Vagina (tissue), 2 donors: ENCODE measurements at places on chromosomes 6 and 20. TPM values are rescaled to one million over a fixed set of nuclear protein-coding genes. Genes with fewer than 3 reads are reported as not detected.
A peak's percentile ranks its signal among the peaks of the same experiment; 100 is the strongest.

DNA sequence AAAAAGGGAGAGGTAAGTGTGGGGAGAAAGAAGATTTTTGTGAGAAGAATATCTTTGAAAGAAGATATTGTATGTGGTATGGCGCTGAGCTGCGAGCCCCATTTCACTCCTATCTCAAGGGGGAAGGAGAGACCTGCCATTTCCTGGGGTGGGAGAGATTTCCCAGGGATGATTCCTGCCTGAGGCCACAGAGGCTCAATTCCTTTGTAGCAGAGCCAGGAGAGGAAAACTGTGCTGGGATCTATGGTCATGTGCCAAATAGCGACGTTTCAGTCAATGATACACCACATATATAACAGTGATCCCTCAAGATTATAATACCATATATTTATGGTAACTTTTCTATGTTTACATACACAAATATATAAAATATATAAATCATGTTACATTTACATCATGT lies 28.9 kb downstream of the TCF21 start:
- no peak overlapping the region for H3K4me3 ChIP-seq
- no peak for DNase-seq
- H3K27me3 ChIP-seq = no peaks in the 10 kb centered on the region
- no peak overlapping the region for H3K27ac ChIP-seq

GRCh38 chr6:38445336-38445735 lies 194.4 kb downstream of the BTBD9 start:
- DNase-seq = no peak
- no peak overlapping the region for H3K4me3 ChIP-seq
- H3K27me3 ChIP-seq = no peaks in the 10 kb centered on the region
- H3K27ac ChIP-seq = no peak overlapping the region
- no peaks in the 10 kb centered on the region for H3K4me1 ChIP-seq
- H3K36me3 ChIP-seq = no peaks in the 10 kb centered on the region

DNA sequence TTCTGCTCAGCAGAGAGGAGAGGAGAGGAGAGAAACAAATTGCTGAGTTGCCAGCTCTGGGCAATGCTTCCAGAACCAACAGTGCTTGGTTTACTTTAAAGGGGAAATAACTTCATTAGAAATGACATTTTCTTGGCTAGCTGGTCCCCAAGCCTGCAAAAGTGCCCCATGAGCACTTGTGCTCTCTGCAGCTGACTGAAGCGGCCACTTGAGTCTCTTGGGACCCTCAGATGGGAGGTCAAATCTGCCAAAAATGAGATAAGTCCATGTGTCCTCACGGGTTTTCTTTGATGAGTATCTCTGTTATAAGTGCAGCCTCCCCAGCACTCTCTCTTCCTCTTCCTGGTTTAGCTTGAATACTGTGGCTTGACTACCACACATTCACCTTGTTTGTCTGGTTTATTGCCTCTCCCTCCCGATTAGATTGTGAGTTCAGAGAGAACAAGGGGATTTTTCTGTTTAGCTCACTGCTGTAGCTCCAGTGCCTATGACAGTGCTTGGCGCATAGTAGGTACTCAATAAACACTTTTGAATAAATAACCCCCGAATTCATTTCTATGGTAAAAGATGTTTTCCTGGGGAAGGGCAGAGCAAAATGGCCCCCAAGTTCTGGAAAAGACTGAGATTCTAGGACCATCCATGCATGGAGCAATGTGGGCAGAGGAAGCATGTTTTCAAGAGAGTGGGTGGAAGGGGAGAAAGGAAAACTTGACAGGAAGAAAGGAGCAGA lies 7.0 kb upstream of the RIN2 start:
- H3K4me1 ChIP-seq = peaks cover 18% of the 10 kb centered on the region
- no peak overlapping the region for H3K27ac ChIP-seq
- no peaks in the 10 kb centered on the region for H3K36me3 ChIP-seq
- peak; percentile 34 for DNase-seq
- H3K27me3 ChIP-seq = no peaks in the 10 kb centered on the region

DNA sequence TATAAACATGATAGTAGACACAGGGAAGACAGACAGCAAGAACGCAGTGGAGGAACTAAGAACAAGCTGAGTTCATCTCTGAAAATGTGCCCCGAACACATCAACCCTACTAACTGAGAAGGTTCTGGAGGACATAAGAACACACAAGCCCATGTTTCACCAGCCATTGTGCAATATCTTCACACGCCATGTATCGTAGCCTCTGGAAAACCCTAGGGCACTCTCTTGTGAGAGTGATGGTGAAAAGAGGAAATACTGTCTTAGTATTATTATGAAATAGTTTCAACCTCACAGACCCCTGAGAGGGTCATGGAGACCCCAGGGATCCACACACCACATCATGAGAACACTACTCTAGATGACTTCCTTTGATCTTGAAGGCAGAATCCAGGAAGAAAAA lies 26.1 kb upstream of the FOXF2 start:
- no peaks in the 10 kb centered on the region for H3K36me3 ChIP-seq
- no peaks in the 10 kb centered on the region for H3K27me3 ChIP-seq
- DNase-seq = no peak
- H3K4me1 ChIP-seq = no peaks in the 10 kb centered on the region
- no peak overlapping the region for H3K4me3 ChIP-seq

DNA sequence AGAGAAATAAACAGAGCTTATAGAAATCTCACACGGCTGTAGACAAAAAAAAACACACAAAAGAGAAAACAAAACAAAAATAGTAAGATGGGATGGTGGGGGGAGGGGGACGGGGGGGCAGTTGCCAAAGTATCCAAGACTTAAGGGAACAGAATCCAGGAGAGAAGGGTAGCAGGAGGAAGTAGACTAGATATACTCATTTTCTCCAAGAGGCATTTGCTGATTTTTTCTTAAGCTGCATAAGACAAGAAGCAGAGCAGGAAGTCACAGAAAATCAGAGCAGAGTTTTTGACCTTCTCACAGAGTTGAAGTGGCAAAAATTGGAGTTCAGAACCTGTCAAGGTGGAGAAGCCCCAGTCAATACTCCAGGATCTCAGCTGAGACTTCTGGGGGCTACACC lies 237.7 kb downstream of the HIVEP2 start:
- no peak for DNase-seq
- H3K27ac ChIP-seq = no peak overlapping the region
- H3K36me3 ChIP-seq = no peaks in the 10 kb centered on the region
- no peaks in the 10 kb centered on the region for H3K27me3 ChIP-seq

DNA sequence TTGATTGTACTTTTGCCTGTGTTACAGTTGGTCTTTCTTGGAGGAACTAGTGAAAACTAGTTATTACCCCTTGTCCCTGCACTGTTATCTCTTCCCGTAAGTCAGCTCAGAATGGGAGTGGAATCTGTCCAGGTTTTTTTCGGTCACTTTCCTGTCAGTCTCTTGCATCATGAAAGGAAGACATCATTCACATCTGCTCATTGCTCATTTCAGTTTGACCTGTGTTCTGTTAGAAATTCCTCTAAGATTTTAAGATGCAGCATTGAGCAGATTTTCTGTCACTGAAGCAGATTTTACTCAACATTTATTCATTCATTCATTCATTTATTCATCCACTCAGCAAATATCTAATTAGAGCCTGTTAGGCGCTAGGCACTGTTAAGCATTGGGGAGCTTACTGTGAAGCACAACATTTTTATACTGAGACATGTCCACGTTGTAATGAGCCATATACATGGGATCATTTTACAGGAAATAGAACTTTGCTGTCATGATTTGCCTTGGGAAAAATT lies 33.1 kb upstream of the HINT3 start:
- peaks cover 8% of the 10 kb centered on the region for H3K4me1 ChIP-seq
- H3K4me3 ChIP-seq = no peak overlapping the region
- no peak for DNase-seq
- H3K27me3 ChIP-seq = no peaks in the 10 kb centered on the region
- peaks cover 47% of the 10 kb centered on the region for H3K36me3 ChIP-seq

- DNase-seq = no peak
- no peak overlapping the region for H3K27ac ChIP-seq
- peaks cover 14% of the 10 kb centered on the region for H3K4me1 ChIP-seq
- H3K4me3 ChIP-seq = no peak overlapping the region
These were observed 127.6 kb downstream of the MRPL14 start for GRCh38 chr6:43999628-44000027.

DNA sequence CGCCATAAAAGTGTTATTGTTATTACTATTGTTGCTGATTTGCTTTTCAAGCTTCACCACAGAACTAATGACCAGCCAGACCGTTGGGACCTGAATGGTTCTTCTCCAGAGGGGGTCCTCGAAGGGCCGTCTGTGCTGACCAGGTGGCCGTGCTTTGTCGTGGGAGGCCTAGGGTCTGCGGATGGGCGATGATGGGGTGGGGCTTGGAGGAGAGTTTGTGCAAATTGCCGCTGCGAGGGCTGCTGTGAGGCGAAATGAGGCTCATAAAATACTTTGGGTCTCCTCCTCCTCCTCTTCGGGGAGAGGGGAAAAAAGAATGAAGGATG lies 6.0 kb upstream of the ZBTB22 start:
- no peaks in the 10 kb centered on the region for H3K27me3 ChIP-seq
- peaks cover 44% of the 10 kb centered on the region for H3K4me1 ChIP-seq
- peaks cover 25% of the 10 kb centered on the region for H3K36me3 ChIP-seq
- H3K4me3 ChIP-seq = peak overlapping the region; percentile 72
- DNase-seq = no peak

DNA sequence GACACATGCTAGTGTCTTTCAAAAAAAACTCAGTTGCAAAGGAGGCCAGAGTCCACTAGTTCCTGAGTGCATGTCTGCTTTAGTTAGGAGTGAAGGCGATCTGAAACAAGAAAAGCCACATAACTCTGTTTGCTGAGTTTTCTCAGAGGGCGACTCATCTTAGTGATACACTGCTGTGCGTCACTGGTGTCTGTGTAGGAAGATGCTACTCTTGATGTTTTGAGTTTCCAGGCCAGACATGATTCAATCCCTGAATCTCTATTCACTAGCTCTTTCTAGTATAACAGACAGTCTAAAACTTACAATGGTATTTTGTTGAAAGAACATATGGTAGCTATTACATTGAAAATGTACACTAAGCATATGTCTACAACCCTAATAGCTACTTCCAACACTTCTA lies 60.9 kb downstream of the GFRAL start:
- H3K27ac ChIP-seq = no peak overlapping the region
- H3K4me3 ChIP-seq = no peak overlapping the region
- H3K36me3 ChIP-seq = no peaks in the 10 kb centered on the region
- no peaks in the 10 kb centered on the region for H3K27me3 ChIP-seq
- H3K4me1 ChIP-seq = no peaks in the 10 kb centered on the region

GRCh38 chr20:24693466-24694156 lies 224.2 kb downstream of the SYNDIG1 start:
- no peaks in the 10 kb centered on the region for H3K36me3 ChIP-seq
- DNase-seq = peak; percentile 92
- H3K27ac ChIP-seq = peak overlapping the region; percentile 67
- no peak overlapping the region for H3K4me3 ChIP-seq
- H3K27me3 ChIP-seq = no peaks in the 10 kb centered on the region

Gene MEP1A
- total RNA-seq = not detected

Gene EEF1A1
- total RNA-seq = 8,108 TPM

Gene TRAPPC3L
- total RNA-seq = not detected

Gene CAPN11
- total RNA-seq = 2.0 TPM
